B cell (primary cell): ENCODE measurements at places on chromosomes 6 and 20.

DNA sequence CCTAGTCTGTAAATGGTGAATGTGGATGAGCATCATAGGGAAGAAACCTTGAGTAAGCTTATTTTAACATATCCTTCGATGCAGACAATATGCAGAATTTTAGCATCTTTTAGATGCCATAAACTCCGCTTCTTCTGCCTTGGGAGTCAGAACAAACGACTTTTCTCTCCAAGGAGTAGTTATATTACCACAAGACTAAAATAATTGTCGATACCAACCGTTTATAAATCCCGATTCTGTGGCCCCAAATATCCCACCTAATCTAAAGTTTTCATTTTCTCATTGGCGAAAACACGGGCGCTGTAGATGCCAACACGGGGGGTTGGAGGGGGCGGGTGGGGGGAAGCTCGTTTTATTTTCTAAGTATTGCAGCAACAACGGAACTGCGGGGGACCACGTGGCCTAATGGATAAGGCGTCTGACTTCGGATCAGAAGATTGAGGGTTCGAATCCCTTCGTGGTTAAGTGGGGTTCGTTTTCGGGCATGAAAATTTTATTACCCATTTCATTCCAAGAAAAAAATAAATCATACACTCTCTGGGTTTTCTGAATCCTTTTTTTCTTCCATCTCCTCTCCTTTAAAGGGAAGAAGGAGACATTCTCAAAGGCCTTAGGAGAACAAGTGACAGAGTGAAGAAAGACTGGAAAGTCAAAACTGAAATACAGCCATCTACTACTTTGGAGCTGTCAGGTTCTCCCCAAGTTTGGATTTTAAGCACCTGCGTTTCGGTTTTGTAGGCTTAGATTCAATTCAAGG is 65.5 kb upstream of the BTN3A2 start:
- no peak for DNase-seq

DNA sequence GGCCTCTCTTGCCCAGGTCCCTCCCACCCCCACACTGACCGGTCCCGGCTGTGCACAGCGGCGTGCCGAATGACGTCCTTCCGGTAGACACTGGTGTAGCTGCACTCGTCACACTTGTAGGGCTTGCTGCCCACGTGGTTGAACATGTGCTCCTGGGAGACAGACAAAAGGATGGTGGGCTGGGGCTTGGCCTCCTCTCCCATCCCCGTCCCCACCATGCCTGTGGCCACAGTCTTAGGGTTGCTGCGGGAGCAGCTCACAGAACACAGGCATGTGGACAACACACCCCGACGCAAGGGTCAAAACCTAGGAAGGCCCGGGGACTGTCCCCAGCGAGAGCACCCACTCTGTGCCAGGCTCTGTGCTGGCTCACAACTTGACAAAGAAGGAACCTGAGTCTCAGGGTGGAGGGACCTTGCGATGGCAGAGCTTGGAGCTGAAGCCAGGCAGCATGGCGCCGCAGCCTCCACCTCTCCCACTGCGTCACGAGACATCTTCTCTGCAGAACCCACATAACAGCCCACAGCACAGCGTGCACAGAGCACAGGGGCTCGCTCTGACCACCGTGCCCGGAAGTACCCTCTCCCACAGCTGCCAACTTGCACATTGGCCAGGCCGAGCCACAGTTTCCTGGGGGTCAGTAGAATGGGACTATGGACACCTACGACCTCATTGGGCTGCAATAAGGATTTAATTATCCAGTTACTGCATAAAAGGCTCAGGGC is 9.8 kb downstream of the ZNF335 start:
- no peak for DNase-seq

GRCh38 chr6:118768904-118769325 is 117.5 kb upstream of the CEP85L start:
- no peak for DNase-seq

- no peak for DNase-seq
Measured at GRCh38 chr20:3970016-3970415, 45.3 kb downstream of the RNF24 start.
